ENCODE measurements at places on chromosomes 5 and 9.

DNA sequence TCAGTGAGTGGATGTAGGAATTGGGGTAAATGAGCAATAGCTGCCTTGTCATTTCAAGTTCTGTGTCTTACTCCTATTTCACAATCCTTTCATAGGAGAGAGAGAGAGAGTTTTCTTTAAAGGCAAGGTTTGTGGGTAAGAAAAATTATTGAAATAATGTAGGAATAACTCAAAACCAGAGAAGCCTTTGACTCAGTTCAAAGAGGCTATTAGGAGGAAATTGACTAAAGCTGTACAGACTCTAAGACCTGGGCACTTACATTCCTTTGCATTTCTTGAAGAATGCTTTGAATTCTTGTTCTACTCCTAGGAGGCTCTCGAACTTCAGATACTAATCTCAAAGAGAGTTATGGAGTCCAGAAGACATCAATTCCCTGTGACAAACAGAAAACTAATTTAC, 257.1 kb downstream of the FBXL7 start:
- no peak for DNase-seq

- no peak for DNase-seq
These were observed 76.3 kb upstream of the TNFSF8 start for GRCh38 chr9:115006660-115007059.

- no peak for DNase-seq
These were observed 12.2 kb upstream of the RAPGEF6 start for GRCh38 chr5:131647048-131647769.

- no peak for DNase-seq
These were observed 177.4 kb downstream of the NSG2 start for GRCh38 chr5:174222891-174223290.

GRCh38 chr9:109789971-109790370, 10.0 kb downstream of the PALM2AKAP2 start:
- DNase-seq: no peak

DNA sequence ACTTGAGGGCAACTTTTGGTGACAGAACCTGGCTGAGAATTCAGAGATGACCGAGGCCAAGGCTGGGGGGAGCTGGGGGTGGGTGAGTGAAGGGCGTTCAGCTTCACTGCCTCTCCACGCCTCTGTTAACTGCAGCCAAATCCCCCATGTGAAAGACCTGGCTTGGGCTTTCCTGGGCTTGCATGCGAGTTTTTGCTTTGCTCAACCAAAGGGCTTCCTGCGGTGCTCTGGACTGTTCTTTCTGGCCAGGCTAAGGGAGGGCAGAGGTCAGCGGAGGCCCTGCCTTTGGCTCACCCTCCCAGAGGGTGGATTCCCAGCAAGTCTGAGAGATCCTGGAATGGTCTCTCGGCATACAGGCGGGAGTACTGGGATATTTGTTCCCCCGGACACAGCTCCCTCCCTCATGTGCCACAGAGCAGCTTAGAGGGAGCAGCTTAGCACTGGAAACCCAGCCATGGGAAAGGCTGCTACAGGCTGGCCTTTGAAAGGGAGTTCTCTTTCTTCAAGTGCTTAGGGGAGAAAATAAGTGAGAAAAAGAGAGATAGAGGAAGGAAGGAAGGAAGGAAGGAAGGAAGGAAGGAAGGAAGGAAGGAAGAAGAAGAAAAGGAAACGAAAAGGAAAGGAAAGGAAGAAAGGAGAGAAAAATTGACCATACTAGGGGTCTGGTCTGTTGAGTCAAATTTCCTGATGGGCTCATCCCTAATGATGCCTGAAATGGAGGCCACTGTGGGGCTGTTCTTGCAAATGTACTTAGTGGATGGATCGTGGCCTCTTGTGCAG, 158.8 kb downstream of the FGF18 start:
- DNase-seq: no peak

- no peak for DNase-seq
These were observed 214.2 kb downstream of the FANCC start for GRCh38 chr9:95103281-95103771.

Data from mucosa of gallbladder (tissue), 1 donor.